Fibroblast of mammary gland (primary cell): ENCODE measurements at places on chromosomes 5 and 9.

GRCh38 chr9:124306098-124306735, 48.5 kb downstream of the NEK6 start:
- DNase-seq, result peak; percentile 95

DNA sequence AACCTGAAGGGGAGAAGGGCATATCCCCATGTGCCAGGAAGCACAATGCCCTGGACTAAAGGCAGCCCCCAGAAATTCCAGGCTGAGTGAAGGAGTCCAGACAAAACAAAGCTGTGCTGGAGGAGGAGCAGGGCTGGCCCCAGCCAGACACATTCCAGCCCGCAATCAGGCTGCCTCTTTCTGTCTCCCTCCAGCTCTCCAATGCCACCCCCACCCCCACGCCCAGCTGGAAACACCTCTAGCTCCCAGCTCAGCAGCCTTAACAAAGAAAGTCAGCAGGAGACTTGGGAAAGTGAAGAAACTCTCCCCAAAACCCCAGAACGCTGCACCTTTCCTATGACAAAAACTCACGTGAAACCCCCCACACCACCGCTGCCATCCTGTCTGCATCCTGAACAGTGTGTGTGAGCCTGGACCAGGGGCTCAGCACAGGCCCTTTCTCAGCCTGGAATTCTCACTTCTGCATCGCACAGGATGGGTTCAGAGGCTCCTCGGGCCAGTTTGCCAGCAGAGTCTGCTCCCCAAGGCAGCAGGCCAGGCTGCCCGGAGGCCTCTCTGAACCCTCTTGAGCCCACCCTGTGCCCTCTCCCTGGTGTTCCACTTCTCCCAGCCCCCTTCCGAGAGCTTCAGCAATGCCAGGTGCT, 96.2 kb upstream of the ICE1 start:
- no peak for DNase-seq

DNA sequence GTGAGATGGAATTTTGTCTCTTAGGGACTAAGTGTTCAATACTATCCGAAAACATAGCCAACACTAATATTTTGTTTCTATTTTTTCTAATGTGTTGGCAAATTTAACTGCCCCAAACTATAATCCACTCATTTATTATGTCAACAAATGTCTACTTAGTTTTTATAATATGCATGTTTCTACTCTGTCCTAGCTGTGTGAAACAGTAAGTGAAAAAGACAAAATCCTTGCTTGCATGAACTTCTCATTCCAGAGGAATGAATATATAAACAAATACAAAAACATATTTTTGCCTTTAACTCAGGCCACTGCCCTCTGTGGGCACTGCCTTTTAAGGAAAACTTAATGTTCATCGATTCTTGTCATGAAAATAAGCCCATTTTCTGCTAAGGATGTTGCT, 1275.4 kb upstream of the CDH18 start:
- DNase-seq, result no peak

- DNase-seq, result no peak
These were observed 179.7 kb downstream of the PALM2AKAP2 start for GRCh38 chr9:109959679-109960078.

GRCh38 chr9:122988920-122989621, 44.4 kb upstream of the GPR21 start:
- peak; percentile 10 for DNase-seq

DNA sequence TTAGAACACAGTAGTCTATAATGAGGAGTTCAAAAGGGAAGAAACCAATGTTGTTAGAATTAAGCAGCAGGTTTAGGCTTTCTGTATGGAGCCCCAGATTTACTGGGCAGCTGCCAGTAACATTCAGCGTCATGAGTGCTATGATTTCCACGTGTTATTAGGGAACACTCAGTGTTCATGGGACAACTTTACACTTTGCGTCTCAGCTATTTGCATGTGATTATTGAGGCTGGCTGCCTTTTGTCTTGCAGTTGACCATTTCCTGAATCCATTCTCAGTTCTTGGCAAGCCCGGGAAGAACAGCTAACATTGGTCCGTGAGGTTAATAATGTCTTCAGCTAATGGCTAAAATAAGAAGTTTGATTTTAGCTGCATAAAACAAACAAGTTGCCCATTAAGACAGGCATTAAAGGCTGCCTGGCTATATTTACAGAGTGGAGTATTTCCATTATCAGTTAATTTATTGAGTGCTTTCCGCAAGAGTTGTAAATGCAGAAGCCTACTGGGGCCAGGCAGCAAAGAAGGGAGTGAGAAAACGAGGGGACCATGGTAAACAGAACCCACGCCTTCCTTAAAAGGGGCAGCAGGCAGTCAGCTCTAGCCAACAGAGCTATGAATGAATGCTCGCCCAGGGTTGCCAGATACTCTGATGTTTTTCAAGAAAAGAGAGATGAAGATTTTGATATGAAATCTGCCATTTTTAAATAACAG, 120.9 kb downstream of the PIP5K1B start:
- no peak for DNase-seq

DNA sequence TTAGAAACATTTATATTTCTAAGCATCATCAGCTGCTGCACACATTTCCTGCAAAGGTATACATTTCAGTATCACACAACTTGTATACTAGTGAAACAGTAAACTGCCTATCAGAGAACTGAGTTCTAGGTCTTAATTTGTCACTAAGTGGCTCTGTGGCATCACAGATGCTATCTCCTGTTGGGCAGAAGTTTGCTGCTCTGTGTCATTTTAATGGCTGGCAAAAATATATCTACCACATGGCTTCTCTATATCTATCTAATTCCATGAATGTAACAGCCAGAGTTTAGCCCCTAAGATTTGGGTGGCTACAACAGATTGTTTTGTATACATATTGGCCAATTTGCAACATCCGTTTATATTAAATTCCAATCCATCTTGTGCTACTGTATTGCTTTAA, 1231.9 kb upstream of the C9orf72 start:
- no peak for DNase-seq

- DNase-seq, result no peak
These were observed 81.6 kb upstream of the MIER3 start for GRCh38 chr5:57033503-57033902.

GRCh38 chr9:34475097-34475496, 16.5 kb downstream of the DNAI1 start:
- DNase-seq, result no peak

DNA sequence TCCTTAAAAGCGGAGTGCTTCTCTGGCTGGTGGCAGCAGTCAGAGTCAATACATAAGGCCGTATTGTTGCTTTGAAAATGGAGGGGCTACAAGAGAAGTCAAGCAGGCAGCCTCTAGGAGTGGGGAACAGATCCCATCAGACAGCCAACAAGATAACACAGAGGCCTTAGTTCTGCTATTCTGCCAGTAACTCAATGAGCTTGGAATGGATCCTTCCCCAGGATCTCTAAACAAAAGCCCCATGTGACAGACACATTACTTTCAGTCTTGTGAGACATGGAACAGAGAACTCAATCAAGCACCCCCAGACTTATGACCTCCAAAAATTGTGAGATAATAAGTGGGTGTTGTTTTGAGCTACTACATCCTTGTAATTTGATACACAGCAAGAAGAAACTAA, 158.6 kb downstream of the RFX3 start:
- DNase-seq, result no peak

GRCh38 chr9:95729046-95729445, 146.4 kb upstream of the ERCC6L2 start:
- DNase-seq, result no peak

GRCh38 chr5:61697809-61698558, 365.9 kb downstream of the ZSWIM6 start:
- no peak for DNase-seq

DNA sequence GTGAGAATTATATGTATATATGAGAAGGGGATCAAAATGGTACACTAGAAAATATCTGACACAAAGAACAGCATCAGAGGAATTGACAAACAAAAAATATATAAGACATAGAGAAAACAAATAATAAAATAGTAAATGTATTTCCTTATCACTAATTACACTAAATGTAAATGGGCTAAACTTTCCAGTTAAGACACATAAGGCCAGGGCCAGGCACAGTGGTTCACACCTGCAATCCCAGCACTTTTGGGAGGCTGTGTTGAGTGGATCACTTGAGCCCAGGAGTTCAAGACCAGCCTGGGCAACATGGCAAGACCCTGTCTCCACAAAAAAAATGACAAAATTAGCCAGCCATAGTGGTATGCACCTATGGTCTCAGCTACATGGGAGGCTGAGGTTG, 8.5 kb downstream of the FBXL17 start:
- DNase-seq, result no peak

DNA sequence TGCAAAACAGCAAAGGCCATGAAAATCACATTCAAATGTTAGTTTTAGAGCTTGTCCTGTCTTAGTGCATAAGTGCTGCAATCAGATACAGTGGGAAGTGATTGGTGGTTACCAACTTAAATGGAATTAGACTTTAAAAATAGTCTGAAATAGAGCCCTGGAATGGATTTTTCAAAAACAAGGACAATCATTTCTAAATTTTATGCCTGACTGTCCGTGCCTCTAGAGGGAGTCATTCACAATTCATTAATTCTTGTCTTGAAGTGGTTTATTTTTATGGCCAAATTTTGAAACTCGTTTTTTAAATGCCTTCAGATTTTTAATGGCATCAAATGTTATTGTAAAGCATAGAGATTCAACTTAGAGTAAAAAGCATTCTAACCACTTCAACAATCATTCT, 561.8 kb upstream of the DAB2 start:
- peak; percentile 4 for DNase-seq

GRCh38 chr9:134391319-134392231, 65.3 kb downstream of the RXRA start:
- DNase-seq, result no peak

DNA sequence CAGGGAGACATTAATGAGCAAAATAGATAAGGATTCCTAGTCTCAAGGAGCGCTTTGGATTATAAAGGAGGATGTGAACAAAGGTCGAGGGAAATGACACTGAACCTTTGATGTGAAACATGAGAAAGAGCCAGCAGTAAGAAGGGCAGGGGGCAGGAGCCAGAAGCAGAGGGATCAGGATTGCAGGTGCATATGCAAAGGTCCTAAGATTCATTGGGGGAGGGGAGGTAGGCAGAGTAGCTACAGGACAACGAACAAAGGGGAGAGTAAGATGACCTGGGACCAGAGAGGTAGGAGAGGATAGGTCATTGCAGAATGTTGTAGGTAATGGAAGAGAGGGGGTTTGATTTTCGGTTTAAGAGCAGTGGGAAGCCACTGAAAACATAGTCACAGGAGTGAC, 129.2 kb upstream of the TRPM3 start:
- no peak for DNase-seq

- no peak for DNase-seq
These were observed 9.4 kb upstream of the EFNA5 start for GRCh38 chr5:107680099-107680498.

- no peak for DNase-seq
These were observed 64.2 kb upstream of the SMIM23 start for GRCh38 chr5:171721464-171721863.

GRCh38 chr5:55325621-55326020, 17.8 kb downstream of the MTREX start:
- no peak for DNase-seq

- no peak for DNase-seq
These were observed 50.3 kb upstream of the ACO1 start for GRCh38 chr9:32334112-32334511.

DNA sequence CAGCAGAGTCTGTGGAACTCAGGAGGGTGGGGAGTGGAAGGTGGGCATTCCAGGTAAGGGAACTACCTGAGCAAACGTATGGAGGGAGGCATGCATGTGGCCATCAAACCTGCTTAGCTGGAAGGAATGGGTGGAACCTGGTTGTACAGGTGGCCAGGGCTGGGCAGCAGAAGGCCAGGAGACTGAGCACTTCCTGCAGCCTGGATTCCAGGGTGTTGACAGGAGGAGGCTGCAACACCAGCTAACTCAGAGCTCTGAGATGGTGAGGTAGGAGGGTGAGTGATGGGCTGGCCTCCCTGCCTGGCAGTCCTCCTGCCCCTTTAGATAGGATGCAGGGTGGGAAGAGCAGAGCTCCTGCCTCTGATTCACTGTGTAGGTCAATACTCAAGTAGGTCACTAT, 92.5 kb upstream of the CPEB4 start:
- no peak for DNase-seq

GRCh38 chr9:7523426-7524043, 276.0 kb downstream of the DMAC1 start:
- no peak for DNase-seq

DNA sequence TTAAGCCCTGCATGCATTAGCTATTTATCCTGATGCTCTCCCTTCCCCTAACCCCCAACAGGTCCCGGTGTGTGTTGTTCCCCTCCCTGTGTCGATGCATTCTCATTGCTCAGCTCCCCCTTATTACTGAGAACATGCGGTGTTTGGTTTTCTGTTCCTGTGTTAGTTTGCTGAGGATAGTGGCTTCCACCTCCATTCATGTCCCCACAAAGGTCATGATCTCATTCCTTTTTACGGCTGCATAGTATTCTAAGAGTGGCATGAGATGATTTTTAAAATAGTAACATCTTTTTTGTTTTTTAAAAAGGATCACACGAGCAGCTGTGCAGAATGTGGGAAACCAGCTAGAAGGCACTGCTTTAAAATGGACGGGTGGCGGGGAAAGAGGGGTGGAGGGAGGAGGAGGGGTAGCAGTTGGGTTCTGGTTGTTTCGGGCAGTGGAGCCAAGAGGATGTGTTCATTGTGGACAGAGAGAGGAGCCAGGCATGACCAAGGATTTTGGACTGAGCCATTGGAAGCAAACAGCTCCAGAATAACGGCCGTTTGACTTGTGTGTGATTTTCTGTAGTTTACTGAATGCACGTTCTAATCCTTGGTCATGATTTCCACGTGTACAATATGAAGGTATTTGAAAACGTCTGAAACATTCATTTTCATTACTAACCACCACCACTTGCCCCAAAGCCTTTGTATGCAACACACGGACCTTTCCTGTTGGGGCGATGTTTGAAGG, 1.7 kb upstream of the TENT4A start:
- DNase-seq, result peak; percentile 75

GRCh38 chr5:163503106-163504078, 2.0 kb upstream of the MAT2B start:
- peak; percentile 89 for DNase-seq

GRCh38 chr9:4159696-4160095, 140.2 kb downstream of the GLIS3 start:
- no peak for DNase-seq

GRCh38 chr9:131598121-131598520, 52.8 kb downstream of the PRRT1B start:
- DNase-seq, result no peak

- no peak for DNase-seq
These were observed 59.5 kb downstream of the FGF10 start for GRCh38 chr5:44329716-44330115.

GRCh38 chr5:87361536-87362213, 51.1 kb downstream of the CCNH start:
- DNase-seq, result no peak

- no peak for DNase-seq
These were observed 6.7 kb downstream of the DDX31 start for GRCh38 chr9:132663117-132663516.

GRCh38 chr9:126392662-126393371, 66.2 kb downstream of the MVB12B start:
- no peak for DNase-seq
